ENCODE measurements at places on chromosomes 4 and X.

GRCh38 chr4:163558539-163559044, 64.1 kb downstream of the TMA16 start:
- DNase-seq = peak; percentile 51

DNA sequence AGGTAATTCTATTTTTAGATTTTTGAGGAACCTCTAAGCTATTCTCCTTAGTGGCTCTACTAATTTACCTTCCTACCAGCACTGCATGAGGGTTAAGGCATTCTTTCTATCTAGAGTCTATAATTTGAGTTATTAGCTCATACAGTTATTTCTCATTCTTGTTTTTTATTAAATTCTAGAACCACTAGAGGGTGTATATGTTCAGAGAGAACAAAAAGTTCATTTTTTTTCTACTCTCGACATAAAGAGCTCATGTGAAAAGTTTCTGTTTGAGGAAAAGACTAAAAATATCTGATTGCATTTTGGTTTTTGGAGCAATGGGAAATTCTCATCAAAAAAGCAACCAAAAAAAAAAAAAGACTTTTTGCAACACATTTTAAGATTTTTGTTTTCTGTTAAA, 57.0 kb upstream of the LRAT start:
- DNase-seq = peak; percentile 17

DNA sequence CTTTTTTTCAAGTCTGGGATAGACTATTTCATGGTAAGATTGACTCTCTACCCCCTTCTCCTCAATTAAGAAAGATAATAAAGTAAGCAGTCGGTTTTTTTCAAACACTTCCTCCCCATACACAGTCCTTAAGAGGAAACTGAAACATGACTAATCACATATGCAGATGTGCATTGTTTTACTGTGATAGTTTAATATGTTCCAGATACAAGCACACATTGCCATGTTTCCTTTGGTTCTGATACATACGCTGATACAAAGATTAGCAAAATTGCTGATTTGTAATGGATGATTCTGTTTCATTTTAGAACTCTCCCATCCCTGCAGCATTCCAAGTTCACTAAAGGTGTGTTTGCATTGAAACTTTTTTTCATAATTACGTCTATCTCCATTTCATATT, 76.1 kb downstream of the FBXO8 start:
- DNase-seq = no peak

- no peak for DNase-seq
Measured at GRCh38 chr4:87540146-87541058, 11.2 kb upstream of the SPARCL1 start.

DNA sequence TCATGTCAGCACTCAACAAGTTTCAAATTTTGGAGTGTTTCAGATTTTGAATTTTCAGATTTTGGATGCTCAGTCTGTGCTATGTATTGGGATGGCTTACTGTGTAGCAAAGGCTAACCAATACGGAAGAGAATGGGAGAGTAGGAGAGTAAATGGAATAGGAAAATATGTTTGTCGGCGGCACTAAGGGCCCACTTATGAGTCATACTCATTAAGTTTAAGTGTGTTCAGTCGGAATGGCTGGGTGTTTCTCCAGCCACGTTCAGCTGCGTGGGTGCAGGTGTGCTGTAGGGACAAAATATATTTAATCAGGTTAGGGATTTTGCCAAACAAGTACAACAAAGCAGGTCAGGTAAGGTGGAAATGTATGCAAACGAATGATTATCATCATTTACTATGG, 13.6 kb downstream of the FTHL17 start:
- DNase-seq = no peak

DNA sequence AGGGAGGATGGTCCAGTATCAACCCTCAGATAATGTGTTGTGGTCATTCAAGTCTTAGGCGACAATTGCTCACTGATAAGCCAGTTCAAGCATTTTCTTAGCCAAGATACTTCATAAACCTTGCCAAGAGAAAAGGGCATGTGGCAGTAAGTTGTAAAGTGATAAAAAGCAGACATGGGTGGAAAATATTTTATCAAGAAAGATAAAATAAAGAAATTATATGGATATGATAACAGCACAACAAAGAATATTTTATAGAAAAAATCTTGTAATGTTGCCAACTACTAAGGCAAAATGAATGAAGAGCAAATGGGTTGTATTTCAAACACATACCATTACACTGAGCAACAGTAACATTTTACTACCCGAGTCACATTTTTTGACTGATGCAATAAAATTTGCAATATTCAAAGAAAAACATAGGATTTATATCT, 217.4 kb upstream of the PITX2 start:
- DNase-seq = no peak

- no peak for DNase-seq
Measured at GRCh38 chrX:129493643-129494042, 29.6 kb downstream of the SMARCA1 start.

DNA sequence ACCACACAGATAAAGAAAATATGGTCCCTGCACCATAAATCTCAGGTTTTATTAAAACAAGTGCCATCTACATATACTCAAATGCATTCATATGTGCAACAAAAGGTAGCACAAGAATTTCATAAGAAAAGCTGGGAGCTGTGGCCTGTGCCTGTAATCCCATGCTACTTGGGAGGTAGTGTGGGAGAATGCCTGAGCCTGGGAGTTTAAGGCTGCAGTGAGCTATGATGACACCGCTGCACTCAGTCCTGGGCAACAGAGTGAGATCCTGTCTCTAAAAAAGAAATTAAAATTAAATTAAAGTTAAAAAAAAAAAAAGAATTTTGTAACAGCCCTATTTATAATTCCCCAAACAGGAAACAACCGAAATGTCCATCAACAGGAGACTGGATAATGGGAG, 81.3 kb upstream of the JADE1 start:
- DNase-seq = no peak

DNA sequence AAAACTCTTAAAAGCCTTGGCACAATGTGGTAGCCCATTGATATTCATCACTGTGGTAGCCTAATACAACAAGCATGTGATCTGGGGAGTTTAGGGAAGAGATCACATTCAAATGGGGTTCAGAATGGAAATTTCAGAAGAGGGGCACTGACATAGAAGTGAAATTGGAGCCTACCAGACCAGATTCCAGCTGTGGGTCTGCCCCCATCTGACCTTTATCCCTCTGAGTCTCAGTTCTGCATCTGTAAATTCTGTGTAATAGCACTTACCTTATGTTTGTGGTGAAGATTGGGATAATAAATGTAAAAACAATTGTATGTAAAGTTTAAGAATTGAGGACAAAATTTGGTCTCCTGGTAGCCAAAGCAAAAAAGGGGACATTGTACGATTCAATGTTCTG, 320.4 kb upstream of the BOD1L1 start:
- no peak for DNase-seq

- no peak for DNase-seq
Measured at GRCh38 chr4:111045992-111046391, 423.1 kb upstream of the PITX2 start.

DNA sequence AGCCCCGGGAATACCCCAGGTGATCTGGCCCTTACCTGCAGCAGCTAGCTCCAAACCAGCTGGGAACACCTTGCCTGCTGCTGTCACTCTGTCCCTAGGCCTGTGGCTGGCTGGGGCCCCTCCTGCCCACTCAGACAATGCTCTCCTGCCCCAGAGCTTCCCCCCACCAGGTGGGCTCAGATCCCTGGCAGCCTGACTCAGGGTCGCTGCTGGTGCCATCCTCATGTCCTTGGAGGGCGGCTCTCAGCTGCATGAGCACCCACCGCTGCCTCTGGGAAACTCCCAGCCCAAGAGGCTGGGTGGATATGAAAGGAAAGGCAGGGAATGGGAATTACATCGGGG, 15.8 kb downstream of the C4orf50 start:
- DNase-seq = no peak

DNA sequence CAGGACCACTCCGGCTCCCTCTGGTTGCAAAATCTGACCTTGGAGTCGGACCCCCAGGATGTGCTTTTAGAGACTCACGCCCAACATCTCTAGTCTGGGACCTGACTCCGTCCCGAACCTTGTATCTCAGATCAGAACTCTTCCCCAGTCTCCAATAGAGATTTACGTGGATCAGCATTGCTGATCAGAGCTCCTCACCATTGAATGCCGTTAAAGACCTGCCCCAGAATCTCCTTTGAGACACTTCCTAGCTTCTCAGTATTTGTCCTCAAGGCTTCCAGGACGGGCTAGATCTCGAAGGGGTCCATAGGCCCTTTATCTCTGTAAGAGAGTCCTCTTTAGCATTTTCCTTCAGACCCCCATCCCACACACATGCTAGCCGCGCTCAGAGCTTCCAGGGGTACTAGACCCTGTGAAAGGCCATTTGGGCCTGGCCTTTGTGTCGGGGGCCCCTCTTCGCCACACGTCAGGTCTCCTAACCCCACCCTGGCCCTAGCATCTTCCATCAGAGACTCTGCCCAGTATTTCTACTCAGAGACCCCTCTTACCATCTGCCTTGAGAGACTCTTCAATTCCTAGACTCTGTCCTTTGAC, 662 bp downstream of the UBA1 start:
- DNase-seq = peak; percentile 13

DNA sequence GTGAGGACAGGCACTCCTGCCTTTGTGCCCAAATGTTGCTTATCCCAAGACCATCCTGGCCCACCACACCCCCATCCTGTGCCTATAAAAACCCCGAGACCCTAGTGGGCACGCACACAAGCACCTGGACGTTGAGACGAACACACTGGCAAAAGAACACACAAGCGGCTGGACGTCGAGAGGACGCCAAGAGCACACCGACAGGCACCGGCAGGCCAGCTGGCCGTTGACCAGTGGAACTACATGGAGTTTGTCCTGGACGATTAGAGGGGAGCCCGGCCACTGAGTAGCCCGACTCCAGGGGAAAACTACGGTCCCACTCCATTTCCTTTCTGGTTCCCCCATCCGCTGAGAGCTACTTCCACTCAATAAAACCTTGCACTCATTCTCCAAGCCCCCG, 301.7 kb downstream of the PCDH10 start:
- DNase-seq = no peak

GRCh38 chr4:163693211-163693610, 198.7 kb downstream of the TMA16 start:
- DNase-seq = no peak

- DNase-seq = no peak
Measured at GRCh38 chr4:2827874-2828751, 15.5 kb upstream of the ADD1 start.

DNA sequence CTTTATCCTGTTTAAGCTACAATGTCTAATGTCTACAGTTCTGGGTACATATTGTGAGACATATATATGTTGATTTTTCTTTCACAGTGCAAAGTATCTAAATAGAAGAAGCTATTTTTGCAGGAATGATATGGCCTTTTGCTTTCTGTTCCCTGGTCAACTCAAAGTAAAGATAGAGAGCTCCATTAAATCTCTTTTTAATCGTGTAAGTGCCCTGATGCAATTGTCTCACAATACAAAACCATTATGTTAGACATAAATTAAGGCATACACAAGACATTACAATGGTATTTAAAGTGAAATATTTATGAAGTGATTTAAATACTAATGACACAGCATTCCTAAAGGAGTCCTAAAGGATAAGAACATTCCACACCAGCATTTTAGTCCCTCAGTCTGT, 1559.7 kb upstream of the AGA start:
- no peak for DNase-seq

DNA sequence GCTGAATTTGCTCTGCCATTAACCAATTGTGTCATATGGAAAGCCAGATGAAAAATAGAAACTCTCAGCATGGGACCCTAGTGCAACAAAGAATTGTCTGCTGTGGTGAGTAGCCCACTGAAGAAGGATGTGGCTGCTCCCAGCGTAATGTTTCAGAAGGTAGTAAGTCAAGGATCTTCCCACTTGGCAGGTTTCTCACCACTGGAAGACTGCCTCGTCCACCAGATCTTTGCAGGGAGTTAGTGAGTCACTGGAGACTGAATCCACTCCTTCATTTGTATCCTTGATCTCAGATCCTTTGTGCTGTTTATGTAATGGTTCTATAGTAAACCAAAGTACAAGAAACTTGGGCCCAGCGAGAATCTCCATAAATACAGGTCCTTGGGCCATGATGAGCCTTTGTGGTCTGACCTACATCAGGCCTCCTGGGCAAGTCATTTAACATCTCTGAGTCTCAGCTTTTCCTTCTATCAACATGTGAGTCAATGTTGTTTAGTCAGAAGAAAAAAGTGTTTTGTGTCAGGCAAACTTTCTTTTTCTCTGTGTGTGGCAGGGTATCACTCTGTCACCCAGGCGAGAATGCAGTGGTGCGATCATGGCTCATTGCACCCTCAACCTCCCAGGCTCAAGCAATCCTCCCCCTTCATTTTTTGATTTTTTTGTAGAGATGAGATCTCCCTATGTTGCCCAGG, 78.0 kb upstream of the CCDC160 start:
- no peak for DNase-seq

- no peak for DNase-seq
Measured at GRCh38 chrX:121307449-121307848, 260.0 kb downstream of the GLUD2 start.

- DNase-seq = no peak
Measured at GRCh38 chrX:35458142-35458541, 340.0 kb upstream of the MAGEB16 start.

GRCh38 chrX:14802943-14803710, 69.7 kb downstream of the FANCB start:
- DNase-seq = no peak

- no peak for DNase-seq
Measured at GRCh38 chrX:124030520-124030919, 69.0 kb downstream of the STAG2 start.

DNA sequence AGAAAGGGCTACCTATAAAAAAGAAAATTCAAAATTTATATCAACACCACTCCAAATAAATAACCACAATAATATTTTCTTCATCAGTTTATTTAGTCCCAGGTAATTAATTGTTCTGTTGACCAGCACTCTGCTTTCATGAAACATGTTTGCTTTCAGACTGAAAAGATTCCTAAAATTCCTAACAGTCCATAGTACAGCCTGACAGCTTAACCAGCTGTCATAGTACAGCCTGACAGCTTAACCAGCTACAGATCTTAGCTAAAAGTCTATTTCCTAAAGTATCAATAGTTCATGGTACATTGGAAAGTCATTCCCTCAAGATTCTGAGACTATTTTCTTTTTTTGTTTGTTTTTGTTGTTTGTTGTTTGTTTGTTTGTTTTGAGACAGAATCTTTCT, 144.1 kb upstream of the DDX53 start:
- no peak for DNase-seq

- no peak for DNase-seq
Measured at GRCh38 chr4:24515698-24516097, 68.7 kb downstream of the DHX15 start.

DNA sequence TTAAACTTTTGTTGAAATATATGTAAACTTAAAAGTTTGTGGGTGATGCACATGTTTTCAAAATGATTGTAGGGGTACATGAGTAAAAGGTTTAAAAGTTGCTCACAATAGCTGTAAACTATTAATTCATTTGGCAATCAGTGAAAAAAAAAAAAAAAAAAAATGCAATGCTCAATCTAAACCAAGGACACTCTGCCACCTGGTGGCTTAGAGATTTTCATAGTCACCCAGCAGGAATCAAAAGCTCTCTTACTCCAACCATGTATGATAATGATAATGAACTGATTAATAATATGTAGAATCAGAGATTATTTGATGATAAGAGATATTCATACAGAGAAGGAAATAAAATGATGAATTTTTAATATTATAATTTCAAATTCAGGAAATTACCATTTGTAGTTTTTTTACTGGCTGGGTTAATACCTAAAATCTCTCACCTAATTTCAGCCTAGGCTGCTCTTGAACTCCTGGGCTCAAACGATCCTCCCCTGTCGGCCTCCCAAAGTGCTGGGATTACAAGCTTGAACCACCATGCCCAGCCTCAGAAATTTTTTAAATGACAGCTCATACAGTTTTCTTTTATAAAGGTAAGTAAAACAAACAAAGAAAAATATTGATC, 46.9 kb upstream of the SLC25A4 start:
- DNase-seq = peak; percentile 78

GRCh38 chr4:122826553-122827257, at the start of gene FGF2:
FGF2 (plus strand) TSS chr4:122826831; CDS start chr4:122827175, 344 bp downstream.
- peak; percentile 40 for DNase-seq
